ENCODE measurements at places on chromosomes 6 and 20. TPM values are rescaled to one million over a fixed set of nuclear protein-coding genes. Genes with fewer than 3 reads are reported as not detected.

The FAM162B gene
- total RNA-seq: 3.5 TPM

The BMP7 gene
- total RNA-seq: 19.9 TPM

DNA sequence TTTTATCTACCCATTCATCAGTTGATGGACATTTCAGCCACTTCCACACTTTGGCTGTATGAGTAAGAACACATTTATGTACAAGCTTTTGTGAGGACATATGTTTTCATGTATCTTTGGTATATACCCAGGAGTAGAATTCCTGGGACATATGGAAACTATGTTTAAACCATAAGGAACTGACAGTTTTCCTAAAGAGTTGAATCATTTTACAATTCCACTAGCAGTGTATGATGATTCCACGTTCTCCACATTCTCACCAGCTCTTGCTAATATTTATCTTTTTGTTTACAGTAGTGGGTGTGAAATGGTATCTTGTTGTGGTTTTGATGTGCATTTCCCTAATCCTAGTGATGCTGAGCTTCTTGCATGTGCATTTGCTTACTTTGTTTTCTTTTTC, 338.1 kb downstream of the PLCB1 start:
- DNase-seq: no peak

DNA sequence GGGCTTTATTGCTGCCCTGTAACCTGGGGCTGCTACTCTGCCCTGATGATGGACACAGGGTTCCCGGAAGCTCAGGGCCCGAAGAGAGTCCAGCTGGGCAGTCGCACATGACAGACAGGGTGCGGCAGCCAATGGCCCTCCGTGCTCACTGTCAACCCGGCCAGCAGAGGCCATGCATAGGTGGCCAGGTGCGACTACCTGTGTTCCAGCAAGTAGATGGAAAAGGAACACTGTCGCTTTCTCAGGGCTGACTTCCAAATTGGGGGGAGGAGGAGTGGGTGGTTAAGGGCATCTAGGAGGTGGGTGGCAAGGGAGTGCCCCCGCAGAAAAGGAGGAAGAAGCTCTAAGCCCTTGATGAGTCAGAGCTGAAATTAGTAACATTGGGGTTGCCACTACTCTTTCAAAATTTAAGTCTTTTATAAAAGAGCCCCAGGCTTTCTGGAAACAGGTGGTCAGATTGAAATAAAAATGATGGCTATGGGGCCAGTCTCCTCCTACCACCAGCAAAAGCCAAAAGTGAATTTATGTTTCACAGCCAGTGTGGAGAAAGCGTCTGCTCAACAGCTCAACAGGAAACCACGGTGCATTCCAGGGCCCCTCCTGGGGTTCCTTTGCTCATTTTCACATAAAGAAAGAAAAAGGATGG, 2.3 kb upstream of the RAMACL start:
- DNase-seq: no peak

DNA sequence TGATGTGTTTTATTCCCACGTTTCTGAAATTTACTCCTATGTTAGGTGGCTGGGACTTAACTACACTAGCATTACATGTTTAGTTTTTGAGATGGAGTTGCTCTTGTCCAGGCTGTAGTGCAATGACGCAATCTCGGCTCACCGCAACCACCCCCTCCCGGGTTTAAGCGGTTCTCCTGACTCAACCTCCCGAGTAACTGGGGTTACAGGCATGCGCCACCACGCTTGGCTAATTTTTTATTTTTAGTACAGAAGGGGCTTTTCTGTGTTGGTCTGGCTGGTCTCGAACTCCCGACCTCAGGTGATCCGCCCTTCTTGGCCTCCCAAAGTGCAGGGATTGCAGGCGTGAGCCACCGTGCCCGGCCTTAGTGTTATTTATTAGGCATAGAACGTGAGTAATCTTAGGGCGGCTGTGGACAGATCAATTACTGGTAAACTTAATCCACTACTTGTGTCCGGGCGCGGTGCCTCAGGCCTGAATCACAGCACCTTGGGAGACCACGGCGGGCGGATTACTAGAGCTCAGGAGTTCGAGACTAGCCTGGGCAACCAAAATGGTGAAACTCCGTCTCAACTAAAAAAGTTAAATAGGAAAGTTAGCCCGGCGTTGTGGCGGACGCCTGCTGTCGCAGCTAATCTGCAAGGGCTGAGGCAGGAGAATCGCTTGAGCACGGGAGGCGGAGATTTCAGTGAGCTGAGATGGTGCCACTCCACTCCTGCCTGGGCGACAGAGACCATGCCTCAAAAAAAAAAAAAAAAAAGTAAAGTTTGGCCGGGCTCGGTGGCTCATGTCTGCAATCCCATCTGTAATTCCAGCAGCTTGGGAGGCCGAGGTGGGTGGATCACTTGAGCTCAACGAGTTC, 123.7 kb upstream of the BTN3A2 start:
- no peak for DNase-seq

- DNase-seq: no peak
These were observed 173.8 kb upstream of the NRSN1 start for GRCh38 chr6:23952245-23952644.

DNA sequence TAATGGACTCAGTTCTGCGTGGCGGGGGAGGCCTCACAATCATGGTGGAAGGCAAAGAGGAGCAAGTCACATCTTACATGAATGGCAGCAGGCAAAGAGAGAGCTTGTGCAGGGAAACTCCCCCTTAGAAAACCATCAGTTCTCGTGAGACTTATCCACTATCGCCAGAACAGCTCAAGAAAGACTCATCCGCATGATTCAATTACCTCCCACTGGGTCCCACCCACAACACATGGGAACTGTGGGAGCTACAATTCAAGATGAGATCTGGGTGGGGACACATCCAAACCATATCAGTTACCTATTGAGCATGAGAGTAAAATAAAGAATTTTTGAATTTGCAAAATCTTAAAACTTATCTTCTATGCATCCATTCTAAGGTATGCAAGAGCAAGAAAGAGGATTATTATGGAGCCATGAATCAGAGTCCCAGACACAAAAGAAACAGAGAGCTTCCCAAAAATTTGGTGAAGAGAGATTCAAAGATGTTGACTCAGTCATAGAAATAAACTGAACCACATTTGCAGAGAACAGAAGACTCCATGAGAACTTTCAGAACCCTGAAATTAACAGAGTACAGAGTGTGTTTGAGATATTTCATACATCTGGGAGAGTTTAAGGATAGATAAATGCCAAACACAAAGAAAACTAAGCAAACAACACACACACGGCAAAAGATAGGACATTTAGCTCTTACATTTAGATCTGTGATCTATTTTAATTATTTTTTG, 17.1 kb upstream of the MOXD1 start:
- no peak for DNase-seq

GRCh38 chr6:40931931-40932330, 107.1 kb downstream of the UNC5CL start:
- DNase-seq: no peak

DNA sequence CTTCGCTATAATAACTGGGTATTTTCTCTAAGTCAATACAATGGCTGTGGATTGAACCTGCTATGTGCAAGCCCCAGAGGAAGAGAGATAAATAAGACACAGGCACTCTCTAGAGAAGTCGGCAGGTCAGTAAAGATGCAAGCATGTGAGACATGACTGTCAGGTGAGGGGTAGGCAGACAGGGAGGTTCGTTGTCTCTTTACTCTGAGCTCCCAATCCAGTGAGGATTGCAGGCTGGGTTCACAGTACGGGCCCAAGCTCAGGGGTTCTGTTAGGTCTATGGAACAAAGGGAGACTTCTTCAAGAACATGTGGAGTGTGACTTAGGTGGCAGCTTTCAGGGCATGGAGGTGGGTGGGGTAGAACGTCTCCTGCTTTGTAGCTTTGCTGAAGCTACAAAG, 147.2 kb downstream of the PCSK2 start:
- DNase-seq: no peak

DNA sequence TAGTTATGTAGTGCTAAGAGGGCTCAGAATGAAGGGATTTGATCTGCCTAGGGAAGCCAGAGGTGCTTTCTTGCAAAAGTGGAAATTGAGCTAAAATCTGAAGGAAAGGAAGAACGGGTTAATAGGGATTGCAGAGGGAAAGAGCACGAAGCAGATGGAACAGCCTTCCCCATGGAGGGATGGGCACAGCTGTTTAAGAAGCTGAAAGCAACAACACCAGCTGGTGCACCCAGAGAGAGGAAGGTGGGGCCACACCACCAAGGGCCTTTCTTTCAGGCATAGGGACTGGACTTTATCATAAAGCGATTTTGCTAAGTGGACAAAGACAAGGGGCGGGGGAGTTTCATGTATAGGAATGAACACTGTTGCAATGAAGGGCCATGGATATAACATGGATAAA, 65.8 kb upstream of the SNRPB2 start:
- no peak for DNase-seq

GRCh38 chr6:5565971-5566370, 304.7 kb downstream of the FARS2 start:
- DNase-seq: no peak

DNA sequence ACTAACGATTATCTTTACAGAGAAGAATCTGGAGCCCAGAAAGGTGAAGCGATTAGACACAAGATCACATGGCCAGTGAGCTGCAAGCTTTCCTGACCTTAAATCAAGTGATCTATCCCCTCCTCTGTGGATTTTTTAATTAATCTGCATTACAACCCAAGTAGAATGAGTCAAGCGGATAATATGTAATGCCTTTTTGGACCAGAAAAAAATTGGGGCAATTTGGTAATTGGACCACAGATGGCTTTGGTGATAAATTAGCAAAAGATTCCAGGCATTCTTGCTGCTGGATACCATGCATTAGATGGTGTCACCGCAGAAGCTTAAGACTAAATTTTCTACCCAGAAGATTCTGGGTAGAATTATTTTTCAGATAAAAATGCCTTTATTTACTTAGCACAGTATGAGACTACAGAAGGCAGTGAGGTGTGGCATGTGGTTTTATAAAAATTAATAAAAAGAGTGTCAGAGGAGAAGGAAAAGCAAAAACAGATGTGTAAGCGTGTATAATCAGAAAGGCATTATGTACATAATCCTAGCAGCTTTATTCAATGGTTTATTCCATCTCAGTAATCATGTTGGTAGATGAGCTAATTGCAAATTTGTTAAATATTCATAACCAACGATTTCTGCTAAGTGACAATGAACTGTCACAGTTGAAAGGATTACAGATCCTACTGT, 53.9 kb upstream of the PCSK2 start:
- no peak for DNase-seq

DNA sequence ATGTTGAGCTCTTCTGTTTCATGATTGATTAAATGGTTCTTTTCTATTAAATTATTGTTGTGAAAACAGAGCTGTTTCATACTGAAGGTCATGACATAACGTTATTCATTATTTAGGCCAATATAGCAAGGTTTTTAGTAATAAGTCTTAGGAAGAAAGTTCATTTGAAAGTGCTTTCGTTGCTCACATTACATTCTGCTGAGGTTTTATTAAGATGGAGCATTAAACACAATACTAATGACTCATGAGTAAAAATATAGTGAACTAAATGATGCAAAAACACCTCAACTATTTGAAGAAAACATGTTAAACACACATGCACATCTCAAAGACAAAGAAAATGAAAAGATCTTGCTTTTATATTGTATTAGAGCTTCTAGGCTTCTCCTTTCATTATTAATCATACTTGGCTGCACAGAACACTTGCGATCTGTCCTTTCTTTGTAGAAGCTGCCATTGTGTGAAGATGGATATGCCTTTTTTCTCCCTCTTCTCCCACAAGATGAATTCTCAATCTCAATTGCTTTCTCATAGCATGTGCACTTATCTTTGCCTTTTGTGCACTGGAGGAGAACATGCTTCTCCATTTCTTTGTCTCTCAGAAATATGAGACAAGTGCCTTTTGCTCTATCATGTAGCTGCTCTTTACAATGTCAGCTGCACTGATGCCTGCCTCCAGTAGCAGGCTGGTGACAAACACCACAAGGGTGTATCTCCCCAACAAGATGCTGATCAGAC, 312.4 kb downstream of the PHF3 start:
- no peak for DNase-seq

DNA sequence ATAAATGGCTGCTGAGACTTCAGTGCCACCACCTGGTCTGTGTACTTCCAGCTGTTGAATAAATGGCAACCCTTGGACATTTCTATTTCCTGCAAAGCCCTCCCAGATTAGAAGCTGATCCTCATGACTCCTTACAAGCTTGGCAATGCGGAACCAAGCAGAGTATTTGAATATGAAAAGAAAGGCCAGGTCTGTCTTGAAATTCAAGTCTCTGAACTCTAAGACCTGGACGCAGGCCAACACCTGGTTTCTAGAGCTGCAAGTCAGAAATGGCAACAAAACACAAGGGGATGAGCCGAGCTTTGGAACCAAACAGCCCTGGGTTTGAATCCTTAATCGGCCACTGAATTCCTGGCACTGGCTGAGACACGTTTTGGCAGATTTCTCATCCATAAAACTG, 353.4 kb downstream of the PTPRT start:
- DNase-seq: no peak

GRCh38 chr20:353166-353565, 6.3 kb downstream of the NRSN2 start:
- DNase-seq: no peak

DNA sequence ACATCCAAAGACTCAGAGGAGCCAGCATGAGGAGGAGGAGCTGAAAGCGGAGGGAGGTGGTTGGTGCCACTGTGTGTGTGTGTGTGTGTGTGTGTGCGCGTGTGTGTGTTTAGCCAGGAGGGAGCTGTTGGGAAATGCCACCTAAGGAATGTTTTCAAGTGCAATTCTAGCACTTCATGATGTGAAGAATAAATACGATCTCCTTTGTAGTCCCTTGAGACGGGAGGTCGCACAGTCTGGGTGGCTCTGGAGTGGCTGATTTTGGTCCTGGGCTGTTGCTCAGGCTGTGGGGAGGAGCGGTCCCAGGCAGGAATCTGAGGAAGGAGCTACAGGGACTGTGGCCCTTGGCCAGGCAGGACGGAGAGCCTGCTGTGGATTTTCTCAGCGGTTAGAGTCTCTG, 93.7 kb downstream of the PPP1R14C start:
- no peak for DNase-seq

DNA sequence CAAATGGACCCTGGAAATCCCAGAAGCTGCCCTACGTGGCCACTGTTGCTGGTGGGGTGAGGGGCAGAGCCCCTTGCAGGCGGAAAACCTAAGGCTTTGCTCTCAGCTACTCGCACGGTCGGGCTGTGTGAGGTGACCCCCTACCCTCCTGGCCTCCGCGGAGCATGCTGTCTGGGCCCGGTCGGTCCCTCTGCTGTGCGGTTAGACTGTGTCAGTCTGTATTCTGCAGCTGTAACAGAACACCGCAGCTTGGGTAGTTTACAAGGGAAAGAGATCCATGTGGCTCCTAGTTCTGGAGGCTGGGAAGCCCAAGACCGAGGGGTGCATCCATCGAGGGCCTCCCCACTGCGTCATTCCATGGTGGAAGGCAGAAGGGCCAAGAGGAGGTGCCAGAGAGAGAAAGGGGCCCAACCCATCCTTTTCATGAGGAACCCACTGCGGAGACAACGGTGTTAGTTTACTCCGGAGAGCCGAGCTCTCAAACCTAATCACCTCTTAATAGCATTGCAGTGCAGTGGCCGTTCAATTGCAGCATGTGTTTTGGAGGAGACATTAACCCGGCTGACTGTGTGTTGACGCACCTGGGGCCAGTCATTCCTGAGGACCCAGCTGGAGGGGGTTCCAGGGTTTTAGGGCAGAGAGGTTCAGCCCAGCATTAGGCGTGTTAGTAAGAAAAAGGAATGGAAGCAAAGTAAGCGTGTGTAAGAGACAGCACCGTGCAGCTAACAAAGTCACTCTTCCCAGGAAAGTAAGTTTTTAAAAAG, 18.3 kb downstream of the COL9A3 start:
- no peak for DNase-seq

- no peak for DNase-seq
These were observed 20.1 kb upstream of the UTRN start for GRCh38 chr6:144265061-144265357.

- no peak for DNase-seq
These were observed 13.6 kb downstream of the PDE10A start for GRCh38 chr6:165649166-165650137.
